ENCODE measurements at places on chromosomes 2 and 18. TPM values are rescaled to one million over a fixed set of nuclear protein-coding genes. Genes with fewer than 3 reads are reported as not detected.

SCN1A gene
- polyA plus RNA-seq = not detected

OLA1 gene
- 64.0 TPM for polyA plus RNA-seq

NTSR2 gene
- polyA plus RNA-seq = not detected

GDF7 gene
- polyA plus RNA-seq = 15.6 TPM

GBX2 gene
- polyA plus RNA-seq = 1.3 TPM

RGPD8 gene
- 2.9 TPM for polyA plus RNA-seq

LIPG gene
- 0.38 TPM for polyA plus RNA-seq

GRP gene
- 18.3 TPM for polyA plus RNA-seq

ASB18 gene
- not detected for polyA plus RNA-seq

SERPINB11 gene
- not detected for polyA plus RNA-seq

PGAP1 gene
- 2.4 TPM for polyA plus RNA-seq

ACKR3 gene
- polyA plus RNA-seq = 7.0 TPM

REG3A gene
- 0.20 TPM for polyA plus RNA-seq

VWC2L gene
- polyA plus RNA-seq = not detected

KIAA2012 gene
- polyA plus RNA-seq = not detected

FAP gene
- 19.2 TPM for polyA plus RNA-seq

SERPINB2 gene
- 0.97 TPM for polyA plus RNA-seq

MYL12B gene
- polyA plus RNA-seq = 434 TPM

CCNYL1 gene
- 19.4 TPM for polyA plus RNA-seq

ZNF396 gene
- 4.2 TPM for polyA plus RNA-seq

CXCR4 gene
- 0.97 TPM for polyA plus RNA-seq

ASXL3 gene
- 0.38 TPM for polyA plus RNA-seq

COL3A1 gene
- 155 TPM for polyA plus RNA-seq

DUSP19 gene
- 3.4 TPM for polyA plus RNA-seq
